NCI-H2171 (cell line): ENCODE measurements at places on chromosomes 16 and 17.

DNA sequence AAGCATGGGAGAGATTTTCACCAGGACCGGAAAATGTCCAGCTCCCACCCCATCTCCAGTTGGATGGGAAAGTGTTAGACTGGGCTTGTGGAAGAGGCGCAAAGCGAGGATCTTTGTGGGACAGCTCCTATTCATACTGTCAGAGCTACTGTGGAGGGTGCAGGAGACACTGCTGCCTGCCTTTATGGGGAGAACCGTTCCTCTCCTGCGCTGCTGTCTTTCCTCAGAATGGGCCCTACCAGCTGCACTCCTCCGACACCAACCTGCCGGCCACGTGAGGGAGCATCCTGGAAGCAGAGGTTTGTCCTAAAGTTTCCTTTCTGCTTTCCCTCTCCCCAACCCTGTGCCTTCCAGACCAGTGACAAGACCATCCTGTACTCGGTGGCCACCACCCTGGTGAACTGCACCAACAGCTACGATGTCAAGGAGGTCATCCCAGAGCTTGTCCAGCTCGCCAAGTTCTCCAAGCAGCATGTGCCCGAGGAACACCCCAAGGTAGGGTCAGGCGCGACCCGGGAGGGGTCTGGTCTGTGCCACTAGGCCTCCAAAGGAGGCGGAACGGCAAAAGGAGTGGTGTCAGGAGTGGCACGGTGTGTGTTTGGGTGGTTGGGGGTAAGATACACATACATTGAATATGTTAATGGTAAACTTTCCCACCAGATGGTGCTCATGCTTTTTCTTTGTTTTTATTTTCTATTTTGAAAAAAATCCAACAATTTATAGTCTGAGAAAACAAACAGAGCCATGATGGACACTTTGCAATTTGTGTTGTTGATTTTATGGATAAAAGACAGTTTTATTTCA lies 23.0 kb downstream of the SLC35G3 start:
- DNase-seq, result no peak

GRCh38 chr16:89517128-89517527 lies 8.9 kb downstream of the SPG7 start:
- DNase-seq, result no peak

DNA sequence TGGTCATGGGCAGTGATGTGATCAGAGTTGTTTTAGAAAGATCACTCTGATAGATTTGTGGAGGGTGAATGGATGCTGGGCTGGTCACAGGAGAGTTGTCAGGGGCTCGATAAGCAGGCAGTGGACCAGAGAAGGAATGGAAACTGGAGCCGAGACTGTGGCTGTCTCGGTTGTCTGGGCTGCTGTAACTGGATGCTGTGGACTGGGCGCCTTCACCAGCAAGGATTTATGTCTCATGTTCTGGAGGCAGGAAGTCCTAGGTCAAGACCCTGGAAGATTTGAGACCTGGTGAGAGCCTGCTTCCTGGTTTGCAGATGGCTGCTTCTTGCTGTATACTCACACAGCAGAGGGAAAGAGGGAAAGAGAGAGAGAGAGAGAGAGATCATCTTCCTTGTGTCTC lies 203.6 kb downstream of the HS3ST4 start:
- DNase-seq, result no peak

DNA sequence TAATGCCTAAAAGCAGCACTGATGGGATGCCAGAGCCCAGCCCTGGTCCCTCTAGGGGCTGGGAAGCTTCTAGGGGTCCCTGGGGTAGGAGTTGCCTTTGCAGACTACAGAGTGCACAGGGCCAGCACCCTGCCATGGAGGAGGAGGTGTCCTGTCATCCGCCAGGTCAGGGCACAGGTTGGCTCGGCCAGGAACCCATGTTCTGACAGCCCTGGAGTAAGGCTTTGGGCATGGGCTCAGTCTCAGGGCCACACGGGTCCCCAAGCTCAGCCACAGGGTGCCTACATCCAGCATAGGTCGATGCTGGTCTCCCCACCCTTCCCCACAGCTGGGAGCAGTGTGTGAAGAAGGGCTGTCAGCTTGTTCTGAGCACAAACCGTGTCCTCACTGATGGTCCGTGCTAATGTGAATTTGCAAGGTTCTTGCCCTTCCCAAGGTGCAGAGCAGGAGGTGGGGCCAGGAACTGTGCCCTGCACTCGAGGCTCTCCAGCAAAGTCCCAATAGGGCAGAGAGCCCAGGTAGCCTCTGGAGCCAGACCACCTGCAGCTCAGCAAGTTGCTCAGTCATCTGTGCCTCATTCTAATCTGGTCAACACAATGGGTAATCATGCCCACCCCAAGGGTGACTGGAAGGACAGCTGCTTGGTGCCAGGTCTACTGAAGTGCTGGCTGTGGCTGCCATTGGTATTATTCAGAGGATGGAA lies 72.8 kb downstream of the AMFR start:
- DNase-seq, result no peak

- DNase-seq, result no peak
These were observed 1.0 kb downstream of the TSPOAP1 start for GRCh38 chr17:58327363-58328194.

DNA sequence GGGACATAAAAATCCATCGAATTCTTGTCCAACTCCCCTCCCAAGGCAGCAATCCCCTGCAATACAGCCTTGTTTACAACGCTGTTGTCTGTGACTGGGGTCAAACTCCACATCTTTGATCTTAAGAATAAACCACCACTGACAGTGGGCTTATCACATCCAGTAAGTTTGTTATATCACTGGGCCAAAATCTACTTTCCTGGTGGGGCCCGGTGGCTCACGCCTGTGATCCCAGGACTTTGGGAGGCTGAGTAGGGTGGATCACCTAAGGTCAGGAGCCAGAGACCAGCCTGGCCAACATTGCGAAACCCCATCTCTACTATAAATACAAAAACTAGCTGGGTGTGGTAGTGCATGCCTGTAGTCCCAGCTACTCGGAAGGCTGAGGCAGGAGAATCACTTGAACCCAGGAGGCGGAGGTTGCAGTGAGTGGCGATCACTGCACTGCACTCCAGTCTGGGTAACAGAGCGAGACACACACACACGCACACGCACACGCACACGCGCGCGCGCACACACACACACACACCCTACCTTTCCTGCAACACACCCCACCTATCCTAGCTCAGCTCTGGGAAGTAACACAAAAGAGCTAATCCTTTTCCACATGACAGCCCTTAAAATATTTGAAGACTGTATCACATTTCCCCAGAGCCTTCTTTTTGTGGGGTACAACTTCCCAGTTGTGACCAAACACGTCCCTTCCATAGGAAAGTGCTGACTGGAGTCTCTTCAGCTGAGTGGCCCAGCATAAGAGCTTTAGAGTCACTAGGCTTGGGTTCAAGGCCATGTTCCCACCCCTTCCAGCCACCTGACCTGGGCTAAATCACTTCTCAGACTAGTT lies 20.9 kb upstream of the ABCC1 start:
- DNase-seq, result no peak

- no peak for DNase-seq
These were observed 26.1 kb downstream of the LGALS3BP start for GRCh38 chr17:78953356-78954350.

GRCh38 chr17:63446753-63447470 lies 806 bp upstream of the CYB561 start:
- peak; percentile 40 for DNase-seq

GRCh38 chr17:76812263-76812662 lies 55.9 kb upstream of the MGAT5B start:
- DNase-seq, result no peak

DNA sequence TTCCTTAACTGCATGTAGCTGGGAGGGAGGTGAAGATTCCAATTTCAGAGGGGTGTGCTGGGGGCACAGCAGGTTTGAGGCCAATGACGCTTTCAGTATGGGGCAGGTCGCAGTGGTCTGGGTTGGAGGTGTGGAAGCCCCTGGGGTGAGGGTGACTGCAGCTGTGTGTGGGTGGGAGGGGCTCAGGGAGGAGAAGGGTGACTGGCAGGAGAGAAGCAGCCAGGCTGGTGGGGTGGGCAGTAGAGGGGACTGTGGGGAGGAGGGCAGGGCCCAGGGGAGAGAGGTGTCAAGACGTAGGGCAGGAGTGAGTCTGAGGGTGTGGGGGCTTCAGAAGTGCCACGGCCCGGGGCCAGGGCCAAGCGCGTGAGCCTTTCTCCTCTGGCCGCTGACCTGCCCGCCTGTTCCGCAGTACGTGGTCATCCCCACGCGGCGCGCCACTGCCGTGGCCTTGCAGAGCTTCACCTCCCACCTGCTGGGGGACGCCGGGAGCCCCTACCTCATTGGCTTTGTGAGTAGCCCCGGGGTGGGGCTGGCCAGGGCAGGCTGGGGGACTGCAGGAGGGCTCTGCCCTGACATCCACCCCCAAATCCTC lies 19.4 kb downstream of the MYBBP1A start:
- DNase-seq, result no peak

- no peak for DNase-seq
These were observed 338.7 kb downstream of the C16orf95 start for GRCh38 chr16:86978445-86979030.

DNA sequence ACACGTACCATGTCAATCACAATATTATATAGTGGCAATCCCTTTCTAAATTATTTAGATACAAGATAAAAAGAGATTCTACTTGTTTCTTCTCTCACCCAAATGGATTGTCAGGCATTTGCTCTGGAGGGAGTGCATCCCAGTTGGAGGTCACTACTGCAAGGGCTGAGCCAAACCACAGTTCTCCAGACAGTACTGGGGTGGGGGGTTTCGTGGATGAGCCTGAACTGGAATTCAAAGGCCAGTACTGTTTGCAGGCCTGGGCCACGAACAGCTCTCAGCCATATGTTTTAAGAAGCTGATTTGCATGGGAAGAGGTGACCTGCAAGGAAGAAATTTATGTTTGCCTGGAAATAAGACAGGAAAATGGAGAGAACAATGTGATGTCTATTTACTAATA lies 314.9 kb downstream of the PMP22 start:
- DNase-seq, result no peak

DNA sequence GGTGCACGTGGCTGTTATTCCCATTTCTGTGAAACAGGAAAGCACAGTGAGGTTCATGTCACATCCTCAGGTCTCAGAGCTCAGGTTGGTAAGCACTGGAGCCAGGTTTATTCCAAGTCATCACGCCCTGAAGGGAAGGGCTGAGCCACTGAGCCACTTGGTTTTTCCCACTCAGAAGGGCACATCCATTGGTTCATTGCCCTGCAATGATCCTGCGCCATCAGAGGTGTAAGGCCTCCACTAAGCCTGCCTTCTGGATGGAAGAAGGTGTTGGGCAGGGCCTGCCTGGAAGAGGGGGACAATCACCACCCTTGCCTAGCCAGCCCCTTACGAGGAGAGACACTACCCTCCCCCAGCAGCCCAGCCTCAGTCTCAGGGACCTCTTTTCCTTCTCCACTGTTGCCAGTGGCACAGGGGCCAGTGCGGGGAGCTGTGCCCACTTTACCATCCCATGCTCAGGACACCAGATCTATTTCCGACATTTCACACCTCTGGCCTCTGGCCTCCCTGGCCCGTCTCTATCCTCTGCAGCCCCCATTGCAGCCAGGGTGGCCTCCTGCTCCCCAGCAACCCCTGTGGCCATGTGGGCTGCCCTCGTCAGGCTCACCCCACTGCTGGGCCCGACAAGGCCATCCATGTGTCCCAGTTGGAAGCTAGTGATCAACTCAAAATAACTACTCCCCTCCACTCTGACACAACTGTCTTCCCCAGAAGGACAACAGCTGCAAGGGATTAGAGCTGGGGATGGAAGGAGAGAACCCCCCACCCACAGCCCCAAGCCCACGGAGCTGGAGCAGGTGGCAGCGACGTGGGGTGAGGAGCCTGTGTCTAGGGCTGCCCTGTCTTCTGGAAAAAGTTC lies 29.9 kb downstream of the CFAP20 start:
- no peak for DNase-seq

GRCh38 chr17:43543771-43544575 lies 2.2 kb downstream of the ETV4 start:
- no peak for DNase-seq

DNA sequence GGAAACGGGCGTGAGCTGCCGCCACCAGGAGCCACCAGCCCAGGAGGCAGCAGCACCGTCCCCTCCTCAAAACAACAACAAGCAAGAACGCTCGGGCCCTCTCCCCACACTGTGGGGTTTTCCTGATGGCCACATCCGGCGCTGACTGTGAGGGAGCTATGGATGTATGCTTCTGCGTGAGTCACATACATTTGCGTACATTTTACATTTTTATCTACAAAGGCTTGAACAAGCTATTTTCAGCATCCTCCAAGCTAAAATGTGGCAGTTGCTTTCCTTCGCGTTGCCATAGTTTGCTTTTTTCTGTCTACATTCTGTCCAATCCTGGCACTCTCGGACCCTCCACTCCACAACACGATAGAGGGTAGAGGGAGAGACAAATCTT lies 2.0 kb upstream of the ABR start:
- no peak for DNase-seq
